ENCODE measurements at places on chromosomes 6 and 20. TPM values are rescaled to one million over a fixed set of nuclear protein-coding genes. Genes with fewer than 3 reads are reported as not detected.

COX4I2 gene
- total RNA-seq: not detected

DNA sequence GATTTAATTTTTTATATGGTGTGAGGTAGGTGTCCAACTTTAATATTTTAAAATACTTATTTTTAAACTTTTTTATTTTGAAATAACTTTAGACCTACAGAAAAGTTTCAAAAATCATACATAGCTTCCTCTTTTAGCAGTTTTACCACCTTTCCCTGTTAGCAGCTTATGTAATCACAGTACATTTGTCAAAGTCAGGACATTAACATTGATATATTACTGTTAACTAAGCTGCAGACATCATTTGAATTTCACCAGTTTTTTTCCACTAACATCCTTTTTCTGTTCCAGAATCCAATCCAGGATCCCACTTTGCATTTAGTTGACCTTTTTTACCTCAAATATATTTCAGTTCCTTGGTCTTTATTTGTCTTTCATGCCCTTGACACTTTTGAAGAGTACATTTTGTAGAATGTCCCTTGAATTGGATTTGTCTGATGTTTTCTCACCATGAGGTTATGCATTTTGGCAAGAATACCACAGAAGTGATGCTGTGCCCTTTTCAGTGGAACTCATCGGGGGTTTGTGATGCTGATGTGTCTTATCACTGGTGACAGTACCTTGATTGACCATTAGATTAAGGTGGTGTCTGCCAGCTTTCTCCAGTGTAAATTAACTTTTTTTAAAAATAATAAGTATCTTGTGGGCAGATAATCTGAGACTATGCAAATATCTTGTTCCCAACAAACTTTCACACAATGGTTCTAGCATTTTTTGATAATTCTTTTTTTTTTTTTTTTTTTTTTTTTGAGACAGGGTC lies 33.4 kb downstream of the TTLL9 start:
- DNase-seq: no peak

DNA sequence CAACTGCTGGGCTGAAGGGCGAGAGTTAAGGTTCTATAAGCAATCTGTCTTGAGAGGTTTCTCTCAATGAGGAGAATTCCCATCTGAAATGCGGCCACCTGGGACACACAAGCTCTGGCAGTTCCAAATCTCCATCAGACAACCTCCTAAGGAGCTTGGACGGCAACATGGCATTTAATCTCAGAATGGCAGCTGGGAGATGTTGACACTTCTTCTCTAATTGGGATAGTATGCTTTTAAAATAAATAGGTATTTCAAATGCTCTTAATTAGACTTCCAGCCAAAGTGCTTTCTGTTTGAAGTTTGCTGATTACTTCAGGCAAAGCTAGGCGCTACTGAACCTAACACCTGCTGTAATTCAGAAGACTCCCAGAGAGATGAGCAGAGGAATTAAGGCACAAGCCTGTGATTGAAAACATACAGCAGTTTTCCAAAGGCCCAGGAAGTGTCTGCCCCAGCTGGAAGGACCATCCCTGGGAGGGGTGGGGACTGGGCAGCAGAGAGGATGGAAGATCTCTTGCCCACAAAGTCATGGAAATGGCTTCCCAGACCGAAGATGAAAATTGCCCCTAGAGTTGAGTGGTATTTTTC lies 59.1 kb upstream of the KCNK16 start:
- no peak for DNase-seq

DNA sequence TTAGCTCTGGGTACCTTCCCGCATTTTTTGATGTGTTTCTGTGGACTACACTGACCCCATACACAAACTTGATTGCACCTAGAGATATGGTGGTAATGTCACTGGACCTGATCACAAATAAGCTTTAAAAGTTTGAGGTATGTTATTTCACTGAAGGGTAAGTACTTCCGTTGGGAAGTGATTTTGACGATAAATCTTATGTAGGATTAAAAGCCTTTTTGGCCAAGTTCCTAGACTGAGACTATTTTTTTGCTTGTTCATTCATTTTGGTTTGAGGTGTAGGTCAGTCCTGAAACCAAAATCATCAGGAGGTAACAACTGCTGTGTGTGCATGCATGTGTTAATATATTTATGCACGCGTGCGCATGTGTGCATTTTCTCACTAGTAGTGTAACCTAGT lies 336.3 kb downstream of the TFAP2A start:
- no peak for DNase-seq

DNA sequence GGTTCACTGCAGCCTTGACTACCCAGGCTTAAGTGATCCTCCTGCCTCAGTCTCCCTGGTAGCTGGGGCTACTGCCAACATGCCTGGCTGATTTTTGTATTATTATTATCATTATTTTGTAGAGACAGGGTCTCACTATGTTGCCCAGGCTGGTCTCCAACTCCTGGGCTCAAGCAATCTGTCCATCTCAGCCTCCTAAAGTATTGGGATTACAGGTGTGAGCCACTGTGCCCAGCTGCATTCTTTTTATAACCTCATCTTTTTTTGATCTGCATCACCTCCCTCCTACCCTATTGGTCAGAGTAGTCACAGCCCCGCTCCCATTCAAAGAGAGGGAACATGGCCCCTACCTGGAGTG lies 23.6 kb upstream of the IER3 start:
- no peak for DNase-seq
